ENCODE measurements at places on chromosomes 2 and 18.

- DNase-seq, result no peak
Observed at GRCh38 chr2:51258301-51258700, 226.4 kb upstream of the NRXN1 start.

GRCh38 chr2:224835405-224835804 lies 119.2 kb upstream of the CCDC195 start:
- no peak for DNase-seq

DNA sequence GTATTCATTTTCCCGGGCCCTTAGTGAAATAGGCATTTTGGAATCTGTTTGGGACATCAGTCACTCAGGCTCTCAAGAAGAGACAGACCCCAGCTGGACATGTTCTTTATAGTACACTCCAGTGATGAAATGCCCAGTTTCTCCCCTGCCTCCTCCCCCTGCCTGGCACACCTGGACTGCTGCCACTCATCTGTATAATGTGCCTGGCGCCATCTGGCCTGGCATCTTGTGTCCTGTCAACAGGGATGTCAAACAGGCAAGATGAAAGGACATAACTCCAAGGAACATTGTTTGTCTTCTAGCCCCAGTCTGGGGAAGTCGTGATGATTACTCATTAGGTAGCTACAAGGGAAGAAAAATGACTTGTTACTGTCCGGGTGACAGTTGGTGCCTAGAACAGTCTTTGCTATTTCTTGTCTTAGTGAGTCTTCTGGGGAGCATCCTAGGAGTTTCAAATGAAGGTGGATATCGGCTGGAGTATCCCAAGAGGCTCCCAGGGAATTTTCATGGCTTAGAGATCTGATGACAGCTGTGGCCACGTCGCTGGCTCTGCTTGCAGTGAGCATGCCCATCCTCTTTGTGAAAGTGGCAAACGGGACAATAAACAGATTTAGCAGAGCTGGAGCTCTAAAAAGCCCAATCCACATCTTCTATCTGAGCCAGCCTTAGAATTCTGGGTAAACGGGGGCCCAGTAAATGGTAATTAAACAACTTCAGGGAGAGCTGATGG lies 153.6 kb downstream of the ALK start:
- DNase-seq, result no peak

- DNase-seq, result no peak
Observed at GRCh38 chr2:76083248-76083647, 372.5 kb upstream of the GCFC2 start.

GRCh38 chr2:203685081-203685621 lies 21.3 kb upstream of the CD28 start:
- no peak for DNase-seq

All from activated CD4-positive, alpha-beta T cell treated with anti-CD3 and anti-CD28 coated beads, Interleukin-2, amount 10 ng/mL, durations not matched to agents 7 days and 5 days (primary cell).